ENCODE measurements at places on chromosomes 16 and 17. TPM values are rescaled to one million over a fixed set of nuclear protein-coding genes. Genes with fewer than 3 reads are reported as not detected.
A peak's percentile ranks its signal among the peaks of the same experiment; 100 is the strongest.

The HSD17B2 gene
- total RNA-seq, result not detected

The MILR1 gene
- total RNA-seq, result not detected

- no peaks in the 10 kb centered on the region for H3K4me1 ChIP-seq
- DNase-seq, result no peak
- H3K27ac ChIP-seq, result no peak overlapping the region
- H3K36me3 ChIP-seq, result no peaks in the 10 kb centered on the region
Observed at GRCh38 chr17:10021272-10021984, 116.4 kb upstream of the RCVRN start.

DNA sequence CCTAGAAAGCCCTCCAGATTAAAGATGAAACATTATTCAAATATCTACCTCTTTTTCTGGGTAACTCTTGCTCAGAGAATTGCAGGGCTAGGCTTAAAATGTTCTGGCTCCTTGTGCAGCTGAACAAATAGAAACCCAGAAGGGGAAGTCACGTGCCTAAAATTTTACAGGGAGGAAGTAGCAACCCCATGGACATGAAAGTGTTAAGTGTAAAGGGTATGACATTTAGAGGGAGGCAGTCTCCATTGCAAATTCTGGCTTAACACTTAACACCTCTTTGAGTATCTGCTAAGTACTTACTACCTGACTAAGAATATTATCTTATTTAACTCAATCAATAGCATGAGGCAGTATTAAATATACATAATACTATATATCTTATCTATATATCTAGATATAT is 376.1 kb upstream of the ERCC4 start:
- no peak for DNase-seq
- H3K27me3 ChIP-seq, result no peaks in the 10 kb centered on the region
- H3K36me3 ChIP-seq, result no peaks in the 10 kb centered on the region

GRCh38 chr17:48499735-48500434 is 30.9 kb downstream of the HOXB1 start:
- no peak overlapping the region for H3K4me3 ChIP-seq
- H3K36me3 ChIP-seq, result no peaks in the 10 kb centered on the region
- H3K4me1 ChIP-seq, result no peaks in the 10 kb centered on the region
- H3K27ac ChIP-seq, result no peak overlapping the region

The OTOA gene
- not detected for total RNA-seq

DNA sequence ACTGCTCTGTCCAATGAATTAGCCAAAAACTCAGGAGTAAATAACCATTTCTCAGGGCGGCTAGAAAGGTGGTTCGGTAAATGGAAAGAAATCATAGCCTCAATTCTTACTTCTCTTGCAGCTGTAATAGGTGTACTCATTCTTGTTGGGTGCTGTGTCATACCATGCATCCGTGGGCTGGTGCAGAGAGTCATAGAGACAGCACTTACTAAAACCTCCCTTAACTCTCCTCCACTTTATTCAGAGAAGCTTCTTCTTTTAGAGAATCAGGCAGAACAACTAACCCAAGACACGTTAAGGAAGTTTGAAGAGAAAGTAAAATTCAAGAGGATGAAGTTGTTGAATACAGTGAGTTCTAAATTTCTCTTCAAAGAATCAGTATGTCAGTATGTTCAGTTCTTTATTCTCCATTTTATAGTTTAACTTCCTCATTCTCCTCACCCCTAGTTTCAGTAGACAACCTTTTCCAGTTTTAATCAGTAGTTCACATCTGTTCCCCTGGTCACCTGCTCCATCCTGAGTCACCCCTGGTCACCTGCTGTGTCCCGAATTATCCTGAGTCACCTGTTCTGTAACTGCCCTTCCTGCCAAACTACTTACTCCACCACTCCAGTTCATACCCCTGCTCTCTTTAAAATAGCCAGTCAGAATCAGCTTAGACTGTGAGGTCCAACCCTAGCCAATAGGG is 85.9 kb downstream of the EMP2 start:
- peaks cover 5% of the 10 kb centered on the region for H3K4me1 ChIP-seq
- H3K36me3 ChIP-seq, result peaks cover 2% of the 10 kb centered on the region
- peak; percentile 55 for DNase-seq
- no peak overlapping the region for H3K4me3 ChIP-seq

The SKA2 gene
- total RNA-seq, result 83.9 TPM

- DNase-seq, result peak; percentile 55
- H3K27ac ChIP-seq, result peak overlapping the region; percentile 93
- H3K4me3 ChIP-seq, result no peak overlapping the region
- H3K36me3 ChIP-seq, result no peaks in the 10 kb centered on the region
Observed at GRCh38 chr17:8189041-8189710, 804 bp downstream of the BORCS6 start.

The TBC1D28 gene
- total RNA-seq, result not detected

DNA sequence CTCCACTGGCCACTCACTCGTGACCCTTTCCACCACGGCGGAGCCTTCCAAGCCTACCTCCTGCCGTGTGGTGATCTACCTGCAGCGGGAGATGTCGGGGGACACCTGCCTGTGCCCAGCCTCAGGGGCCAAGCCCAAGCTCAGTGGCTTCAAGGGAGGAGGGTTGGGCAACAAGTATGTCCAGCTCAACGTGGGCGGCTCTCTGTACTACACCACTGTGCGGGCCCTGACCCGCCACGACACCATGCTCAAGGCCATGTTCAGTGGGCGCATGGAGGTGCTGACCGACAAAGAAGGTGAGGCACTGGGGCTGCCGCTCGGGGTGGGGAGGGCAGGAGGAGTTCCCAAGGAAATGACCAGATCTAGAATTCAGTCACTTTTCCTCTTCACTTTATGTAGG is 3.9 kb downstream of the TNFAIP1 start:
- DNase-seq, result no peak
- H3K27me3 ChIP-seq, result no peaks in the 10 kb centered on the region
- peaks cover 22% of the 10 kb centered on the region for H3K36me3 ChIP-seq

The DPEP1 gene
- not detected for total RNA-seq

All from activated CD4-positive, alpha-beta memory T cell treated with anti-CD3 and anti-CD28 coated beads for 36 hours (primary cell).